ENCODE measurements at places on chromosomes 2 and 18.
A peak's percentile ranks its signal among the peaks of the same experiment; 100 is the strongest.

DNA sequence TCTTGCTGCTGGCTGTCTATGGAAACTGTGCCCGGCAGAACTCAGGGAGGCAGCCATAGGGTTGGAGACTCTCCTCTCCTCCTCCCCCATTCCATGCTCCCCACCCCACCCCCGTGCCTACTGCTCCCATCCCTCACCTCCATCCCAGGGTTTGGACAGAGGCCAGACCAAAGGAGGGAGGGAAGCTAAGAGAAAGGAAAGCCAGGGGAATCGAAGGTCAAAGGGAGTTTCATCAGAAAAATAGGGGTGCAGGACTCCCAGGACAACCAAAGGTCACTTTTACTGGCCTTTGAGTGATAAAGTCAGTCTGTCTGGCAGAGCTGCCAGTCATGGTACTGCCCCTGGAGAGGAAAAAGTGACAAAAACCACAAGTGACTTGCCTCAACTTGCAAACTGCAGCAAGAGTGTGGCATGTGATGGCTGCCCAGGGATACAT lies 187.3 kb upstream of the CTAGE1 start:
- DNase-seq: peak; percentile 53

GRCh38 chr2:101609433-101609832 lies 88.1 kb upstream of the MAP4K4 start:
- DNase-seq: no peak

GRCh38 chr2:186755066-186755465 lies 61.2 kb downstream of the FAM171B start:
- no peak for DNase-seq

GRCh38 chr2:84855731-84856130 lies 25.2 kb downstream of the TRABD2A start:
- no peak for DNase-seq

DNA sequence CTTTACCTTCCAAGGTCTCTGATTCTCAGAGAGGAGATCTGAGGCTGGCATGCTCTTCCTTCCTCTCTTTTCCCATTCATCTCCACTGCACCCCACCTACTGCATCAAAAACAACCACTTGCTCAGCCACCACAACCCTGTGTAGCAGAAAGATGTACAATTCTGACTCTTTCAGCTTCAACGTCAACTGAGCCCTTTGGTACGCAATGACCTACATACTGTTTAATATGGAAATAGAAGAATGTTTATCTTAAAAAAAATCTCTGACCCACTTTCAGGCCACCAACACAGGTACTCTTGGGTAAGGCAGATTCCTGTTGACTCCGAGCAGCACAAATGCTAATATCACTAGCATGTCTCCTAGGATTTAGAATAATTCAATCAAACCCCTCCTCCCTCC lies 76.2 kb upstream of the AFF3 start:
- no peak for DNase-seq

DNA sequence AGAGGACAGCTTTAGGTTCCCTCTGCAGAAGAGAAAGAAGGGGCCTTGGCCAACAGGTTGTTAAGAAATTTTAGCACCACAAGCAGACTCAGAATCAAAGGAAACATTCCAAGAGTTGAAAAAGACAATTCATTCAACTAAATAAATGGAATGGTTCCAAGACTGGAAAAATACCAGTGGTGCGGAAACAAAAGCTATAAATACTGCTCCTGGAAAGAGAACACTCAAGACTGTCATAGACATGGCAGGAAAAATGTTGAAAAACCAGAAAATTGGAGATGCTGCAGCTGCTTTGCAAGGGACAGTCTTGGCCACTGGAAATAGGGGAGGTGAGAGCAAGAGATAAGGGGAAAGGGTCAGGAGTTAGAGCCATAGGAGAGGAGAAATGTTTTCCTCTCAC lies 312.7 kb upstream of the CYRIA start:
- no peak for DNase-seq

DNA sequence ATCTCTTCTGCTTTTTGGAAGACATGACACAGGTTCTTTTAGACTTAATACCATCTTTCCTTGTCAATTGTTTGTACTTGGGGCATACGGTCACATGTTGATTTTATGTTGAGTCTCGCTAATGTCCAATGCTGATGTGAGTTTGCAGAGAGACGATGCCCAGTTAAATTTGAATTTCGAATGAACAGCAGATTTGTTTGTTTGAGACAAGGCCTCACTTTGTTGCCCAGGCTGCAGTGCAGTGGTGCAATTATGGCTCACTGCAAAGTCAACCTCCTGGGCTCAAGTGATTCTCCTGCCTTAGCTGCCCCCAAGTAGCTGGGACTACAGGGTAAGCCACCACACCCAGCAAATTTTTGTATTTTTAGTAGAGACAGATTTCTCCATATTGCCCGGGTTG lies 473.5 kb downstream of the RIT2 start:
- no peak for DNase-seq

DNA sequence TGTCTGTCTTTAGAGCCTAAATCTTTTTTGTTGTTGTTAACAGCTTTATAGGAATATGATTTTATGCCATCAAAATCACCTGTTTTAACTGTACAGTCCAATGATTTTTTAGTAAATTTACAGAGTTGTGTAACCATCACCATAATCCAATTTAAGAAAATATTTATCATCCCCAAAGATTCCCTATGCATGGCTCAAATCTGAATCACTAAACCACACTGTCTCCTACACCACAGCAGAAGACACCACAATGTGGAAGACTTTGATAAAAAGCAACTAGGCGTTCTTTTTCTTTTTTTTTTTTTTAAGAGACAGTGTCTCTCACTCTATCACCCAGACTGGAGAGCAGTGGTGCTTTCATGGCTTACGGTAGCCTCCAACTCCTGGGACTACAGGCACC lies 99.6 kb downstream of the TXNL1 start:
- DNase-seq: no peak

All from kidney glomerular epithelial cell (primary cell).